ENCODE measurements at places on chromosomes 6 and 20. TPM values are rescaled to one million over a fixed set of nuclear protein-coding genes. Genes with fewer than 3 reads are reported as not detected.

COL21A1 gene
- total RNA-seq = 23.1 TPM

ANGPT4 gene
- total RNA-seq = not detected

DEFB132 gene
- total RNA-seq = not detected

CAPN11 gene
- total RNA-seq = not detected

CGA gene
- total RNA-seq = not detected

TPD52L1 gene
- total RNA-seq = 32.4 TPM

PLCG1 gene
- total RNA-seq = 71.7 TPM

ZNF292 gene
- 31.1 TPM for total RNA-seq

MEA1 gene
- 53.0 TPM for total RNA-seq

GMPR gene
- total RNA-seq = 11.6 TPM
